ENCODE measurements at places on chromosomes 2 and 18. TPM values are rescaled to one million over a fixed set of nuclear protein-coding genes. Genes with fewer than 3 reads are reported as not detected.

The RGPD3 gene
- polyA plus RNA-seq, result 0.34 TPM

The DCDC2C gene
- not detected for polyA plus RNA-seq

The NGEF gene
- polyA plus RNA-seq, result 3.9 TPM

The SP140L gene
- 7.6 TPM for polyA plus RNA-seq

The SLC5A7 gene
- 0.43 TPM for polyA plus RNA-seq

The ASB3 gene
- polyA plus RNA-seq, result 33.7 TPM

The ACADL gene
- polyA plus RNA-seq, result 31.4 TPM

The COLEC12 gene
- 25.4 TPM for polyA plus RNA-seq

The FIGN gene
- polyA plus RNA-seq, result 15.2 TPM

GRCh38 chr18:56285387-56286065 lies 352.9 kb downstream of the TXNL1 start:
- no peak for DNase-seq

- DNase-seq, result no peak
Observed at GRCh38 chr2:230981704-230982103, 14.2 kb upstream of the SPATA3 start.

DNA sequence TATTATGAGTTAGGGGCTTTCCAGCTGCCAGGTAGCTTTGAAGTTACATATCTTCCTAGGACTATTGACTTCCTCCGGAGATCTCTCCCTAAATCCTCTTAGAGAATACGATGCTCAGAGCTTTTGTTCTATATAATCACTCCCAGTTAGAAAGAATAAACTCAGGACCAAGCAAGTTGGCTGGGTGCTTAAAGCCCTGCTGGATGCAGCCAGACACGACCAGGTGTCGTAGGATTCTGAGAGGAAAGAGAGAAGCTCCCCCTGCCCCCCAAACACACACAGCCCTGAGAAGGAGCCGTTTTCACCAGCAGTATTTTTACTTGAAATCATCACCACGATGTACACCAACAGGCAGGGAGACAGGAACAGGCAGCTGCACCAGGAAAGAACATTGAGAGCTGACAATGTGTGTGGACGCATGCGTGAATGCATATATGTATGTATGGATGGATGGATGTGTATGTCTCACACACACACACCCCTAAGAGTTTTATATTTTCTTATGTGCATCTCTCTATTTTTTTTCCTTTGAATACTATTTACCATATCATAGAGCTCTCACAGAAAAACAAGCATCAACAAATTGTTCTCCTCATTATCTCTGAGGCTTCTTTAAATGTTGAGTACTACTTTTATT lies 382.6 kb downstream of the EPHA4 start:
- no peak for DNase-seq

DNA sequence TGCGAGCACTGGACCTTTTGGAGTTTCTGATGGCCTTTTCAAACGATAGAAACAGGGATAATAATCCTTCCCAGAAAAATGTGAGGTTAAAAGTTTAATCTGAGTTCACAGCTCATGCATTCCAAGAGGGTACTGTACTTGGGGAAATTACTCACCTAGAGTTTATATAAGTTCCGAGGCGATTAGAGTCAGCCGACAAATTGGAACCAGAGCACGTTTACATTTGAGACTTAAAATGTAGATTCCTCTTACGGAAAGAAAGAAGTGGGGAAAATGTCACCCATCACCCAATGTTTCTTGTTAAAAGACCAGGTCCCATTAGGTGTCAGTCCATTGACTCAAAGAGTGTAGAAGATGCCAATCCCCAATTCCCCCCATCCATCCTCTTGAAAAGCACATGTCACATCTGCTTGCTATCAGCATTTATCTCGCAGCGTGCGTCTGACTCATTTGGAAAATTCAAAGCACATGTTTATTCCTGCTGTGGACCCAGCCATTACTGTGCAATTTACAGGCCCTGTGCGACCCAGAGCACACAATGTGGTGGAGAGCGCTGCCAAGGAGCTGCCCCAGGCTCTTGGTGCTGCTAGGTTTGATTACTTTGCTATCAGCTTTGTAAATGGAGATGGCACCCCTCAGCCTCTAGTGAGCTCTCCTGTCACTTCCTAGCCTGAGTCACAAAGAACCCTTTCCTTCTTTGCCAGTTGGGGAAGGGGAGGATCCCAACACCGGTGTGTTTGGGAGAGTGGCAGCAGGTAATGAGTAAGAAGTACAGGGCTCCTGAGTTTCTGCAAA lies 104.8 kb downstream of the COLEC12 start:
- DNase-seq, result no peak

DNA sequence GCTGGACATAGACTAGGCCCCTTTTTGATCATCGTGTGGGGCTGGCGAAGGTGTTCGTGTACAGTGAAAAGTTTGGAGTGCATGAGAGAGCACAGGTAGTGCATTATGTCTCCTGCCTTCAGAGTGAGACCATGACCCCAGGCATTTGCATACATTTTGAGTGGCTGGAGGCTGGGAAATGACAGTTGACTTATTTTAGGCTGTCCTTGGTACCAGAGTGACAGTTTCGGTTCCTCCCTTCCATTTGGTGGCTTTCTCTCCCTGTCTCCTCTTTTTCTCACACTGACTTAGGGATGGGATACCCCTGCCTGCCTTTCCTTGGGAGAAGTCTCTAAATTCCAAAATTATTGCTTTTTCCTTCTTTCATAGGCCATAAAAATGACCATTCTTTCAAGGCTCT lies 20.1 kb downstream of the SERPINB12 start:
- no peak for DNase-seq

- DNase-seq, result no peak
Observed at GRCh38 chr2:238643400-238643907, 204.4 kb upstream of the TWIST2 start.

- peak; percentile 75 for DNase-seq
Observed at GRCh38 chr2:238847841-238848690, at the start of gene TWIST2. TWIST2 (plus strand) TSS chr2:238848085; CDS start chr2:238848216, 131 bp downstream.

DNA sequence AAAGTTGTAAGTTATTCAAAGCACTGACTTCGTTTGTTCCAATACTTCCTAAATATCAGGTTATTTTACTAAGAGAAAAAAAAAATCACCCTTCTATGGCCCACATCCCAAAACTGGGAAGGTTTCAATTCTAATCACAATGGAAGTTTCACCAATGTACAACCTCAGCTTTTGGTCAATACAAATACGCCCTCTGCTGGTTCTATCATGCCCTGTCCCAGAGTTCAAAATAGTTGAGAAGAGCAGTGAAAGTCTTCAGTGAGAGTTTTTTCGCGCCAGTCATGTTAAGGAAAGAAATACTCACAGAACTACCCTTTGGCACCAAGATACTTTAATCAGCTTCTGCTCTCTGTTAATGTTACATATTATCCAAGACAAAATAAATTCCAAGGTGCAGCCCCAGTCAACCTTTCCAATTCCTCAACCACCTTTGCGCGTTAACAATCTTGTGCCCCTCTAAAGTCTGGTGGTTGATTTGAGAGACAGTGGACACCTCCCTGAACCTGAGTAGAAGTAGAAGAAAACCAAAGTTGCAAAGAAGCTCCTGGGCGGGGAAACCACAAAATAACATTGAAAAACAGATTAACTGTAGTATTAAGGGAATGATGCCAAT lies 59.9 kb downstream of the SUMO1 start:
- DNase-seq, result peak; percentile 69

DNA sequence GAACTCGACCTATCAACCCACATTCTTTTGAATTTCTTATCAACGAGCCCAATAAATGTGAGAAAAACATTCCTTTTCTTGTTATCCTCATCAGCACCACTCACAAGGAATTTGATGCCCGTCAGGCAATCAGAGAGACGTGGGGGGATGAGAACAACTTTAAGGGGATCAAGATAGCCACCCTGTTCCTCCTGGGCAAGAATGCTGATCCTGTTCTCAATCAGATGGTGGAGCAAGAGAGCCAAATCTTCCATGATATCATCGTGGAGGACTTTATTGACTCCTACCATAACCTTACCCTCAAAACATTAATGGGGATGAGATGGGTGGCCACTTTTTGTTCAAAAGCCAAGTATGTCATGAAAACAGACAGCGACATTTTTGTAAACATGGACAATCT lies 378.2 kb downstream of the STK39 start:
- no peak for DNase-seq

DNA sequence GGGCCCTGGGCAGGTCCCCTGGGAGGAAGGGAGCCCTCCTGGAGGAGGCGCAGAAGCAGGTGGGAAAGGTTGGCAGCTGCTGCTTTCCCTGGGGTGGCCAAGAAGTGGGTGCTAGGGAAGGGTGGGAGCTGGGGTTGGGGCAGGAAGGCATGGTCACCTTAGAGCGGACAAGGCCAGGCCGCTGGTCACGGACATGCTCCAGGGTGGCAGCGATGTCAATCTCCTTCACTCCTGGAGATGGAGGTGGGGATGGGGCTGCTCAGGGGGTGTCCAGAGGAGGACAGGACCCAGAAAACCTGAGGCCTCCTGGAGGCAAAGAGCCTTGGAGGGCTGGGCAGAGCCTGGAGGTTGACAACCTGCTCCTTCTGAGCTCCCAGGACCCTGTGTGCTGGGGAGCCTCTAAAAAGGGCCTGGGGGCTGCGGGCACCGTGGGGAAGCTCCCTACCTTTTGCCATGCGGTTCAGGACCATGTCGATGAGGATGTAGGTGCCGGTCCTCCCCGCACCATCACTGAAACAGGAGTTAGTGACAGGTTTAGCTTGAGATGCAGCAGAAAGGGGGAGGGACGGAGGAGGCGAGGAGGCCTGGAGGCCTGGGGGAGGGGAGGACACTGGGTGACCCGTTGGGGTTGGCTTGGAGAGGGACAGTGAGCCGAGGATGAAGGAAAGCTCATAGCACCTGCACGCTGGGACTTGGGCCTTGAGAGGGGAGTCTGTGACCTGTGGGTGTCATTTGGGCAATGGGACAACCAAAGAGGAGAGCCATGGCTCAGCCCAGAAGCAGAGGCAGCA lies 11.4 kb downstream of the DNAJB2 start:
- no peak for DNase-seq

DNA sequence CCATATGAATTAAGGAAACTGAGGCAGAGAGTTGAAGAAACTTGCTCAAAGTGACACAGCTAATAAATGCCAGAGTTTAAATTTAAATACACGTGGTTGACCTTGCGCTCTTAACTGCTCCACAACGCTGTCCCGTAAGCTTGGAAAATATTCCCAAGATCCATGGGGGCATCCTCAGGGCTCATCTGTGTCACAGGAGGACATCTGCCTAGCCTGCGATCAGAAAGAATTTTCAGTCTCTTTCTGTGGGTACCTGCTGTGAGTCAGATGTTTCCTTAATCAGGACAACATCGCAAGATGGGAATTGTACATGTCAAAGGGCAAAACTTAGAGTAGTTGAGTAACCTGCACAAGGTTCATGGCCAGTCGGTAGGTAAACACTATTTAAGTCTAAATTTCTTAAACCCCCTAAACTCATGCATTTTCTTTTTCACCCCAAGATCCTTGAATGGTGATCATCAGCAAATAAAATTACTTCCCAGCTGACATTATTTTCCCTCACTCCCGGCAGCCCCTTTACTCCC lies 1.4 kb downstream of the CMPK2 start:
- DNase-seq, result no peak

DNA sequence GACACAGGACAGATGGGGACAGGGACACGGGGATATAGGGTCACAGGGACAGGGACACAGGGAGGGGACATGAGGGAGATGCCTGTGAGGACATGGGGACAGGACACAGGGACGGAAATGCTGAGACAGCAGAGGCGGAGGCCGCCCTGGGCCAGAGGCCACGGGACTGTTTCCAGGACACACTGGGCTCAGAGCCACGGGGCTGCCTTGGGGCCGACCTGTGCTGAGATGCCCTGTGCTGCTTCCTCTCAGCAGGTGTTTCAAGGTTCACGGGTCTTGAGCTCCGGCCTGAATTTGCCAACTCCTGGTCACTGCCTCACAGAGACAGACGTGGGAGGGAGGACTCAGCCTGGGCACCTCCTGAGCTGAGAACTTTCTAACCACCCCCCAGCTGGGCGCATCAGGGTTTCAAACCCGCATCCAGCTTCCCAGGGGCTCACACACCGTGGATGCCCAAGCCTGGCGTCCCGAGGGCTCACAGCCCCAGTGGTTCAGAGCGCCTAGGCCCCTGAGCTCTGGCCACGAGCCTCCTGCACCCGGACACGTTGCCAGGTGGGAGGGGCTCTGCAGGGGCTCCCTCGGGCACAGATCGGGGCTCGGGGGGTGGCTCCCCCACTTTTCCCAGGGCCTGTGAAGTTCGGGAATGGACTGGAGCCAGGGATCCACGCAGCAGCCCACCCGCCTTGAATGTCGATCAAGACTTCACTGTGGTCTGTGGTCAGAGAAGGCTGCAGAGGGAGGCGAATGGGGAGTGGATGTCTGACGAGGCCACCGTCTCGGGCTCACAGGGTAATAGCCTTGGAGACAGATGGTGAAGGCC lies 64.1 kb downstream of the SLC66A2 start:
- DNase-seq, result no peak

DNA sequence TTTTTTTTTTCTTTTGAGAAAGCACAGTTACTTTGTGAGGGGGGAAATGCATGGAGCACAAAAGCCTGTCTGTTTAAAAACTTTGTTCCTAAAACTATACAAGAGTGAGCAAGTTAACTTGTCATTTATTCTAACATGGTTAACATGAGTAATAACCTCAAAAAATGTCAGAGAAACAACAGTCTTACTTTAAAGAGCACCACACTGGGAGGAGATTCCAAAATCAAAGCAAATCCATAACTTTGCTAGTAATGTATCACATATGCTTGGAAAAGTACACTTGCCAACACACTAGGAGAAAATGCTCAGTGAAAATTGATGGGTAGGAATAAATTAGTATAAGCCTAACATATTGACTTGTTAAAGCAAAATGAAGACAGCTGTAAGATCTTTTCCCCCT lies 157.1 kb downstream of the PRPF40A start:
- no peak for DNase-seq

- DNase-seq, result no peak
Observed at GRCh38 chr2:46326231-46326980, 29.2 kb downstream of the EPAS1 start.
